ENCODE measurements at places on chromosomes 12 and 14.
A peak's percentile ranks its signal among the peaks of the same experiment; 100 is the strongest.

DNA sequence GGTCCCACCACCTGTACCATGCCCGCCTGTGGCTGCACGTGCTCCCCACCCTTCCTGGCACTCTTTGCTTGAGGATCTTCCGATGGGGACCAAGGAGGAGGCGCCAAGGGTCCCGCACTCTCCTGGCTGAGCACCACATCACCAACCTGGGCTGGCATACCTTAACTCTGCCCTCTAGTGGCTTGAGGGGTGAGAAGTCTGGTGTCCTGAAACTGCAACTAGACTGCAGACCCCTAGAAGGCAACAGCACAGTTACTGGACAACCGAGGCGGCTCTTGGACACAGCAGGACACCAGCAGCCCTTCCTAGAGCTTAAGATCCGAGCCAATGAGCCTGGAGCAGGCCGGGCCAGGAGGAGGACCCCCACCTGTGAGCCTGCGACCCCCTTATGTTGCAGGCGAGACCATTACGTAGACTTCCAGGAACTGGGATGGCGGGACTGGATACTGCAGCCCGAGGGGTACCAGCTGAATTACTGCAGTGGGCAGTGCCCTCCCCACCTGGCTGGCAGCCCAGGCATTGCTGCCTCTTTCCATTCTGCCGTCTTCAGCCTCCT lies 1.1 kb downstream of the INHBE start:
- peak; percentile 78 for DNase-seq

GRCh38 chr12:12229556-12230092 lies 37.2 kb downstream of the LRP6 start:
- no peak for DNase-seq

DNA sequence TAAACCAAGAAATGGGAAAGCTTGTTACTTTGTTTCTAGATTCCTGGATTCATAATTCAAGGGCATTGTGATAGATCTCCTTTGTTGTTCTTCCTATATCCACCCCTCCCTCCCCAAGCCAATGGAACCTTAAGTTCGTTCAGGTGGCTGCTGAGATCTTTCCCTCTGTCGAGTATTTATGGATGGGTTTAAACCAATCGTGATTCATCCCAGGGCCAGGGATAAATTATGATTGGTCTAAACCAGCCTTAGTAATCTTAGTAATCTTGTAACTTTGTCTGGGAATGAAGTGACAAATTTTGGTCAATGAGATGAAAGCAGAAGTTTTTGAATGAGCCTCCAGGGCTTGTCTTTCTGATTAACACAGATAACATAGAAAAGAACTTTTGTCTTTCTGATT lies 56.1 kb upstream of the PCED1B start:
- peak; percentile 22 for DNase-seq

DNA sequence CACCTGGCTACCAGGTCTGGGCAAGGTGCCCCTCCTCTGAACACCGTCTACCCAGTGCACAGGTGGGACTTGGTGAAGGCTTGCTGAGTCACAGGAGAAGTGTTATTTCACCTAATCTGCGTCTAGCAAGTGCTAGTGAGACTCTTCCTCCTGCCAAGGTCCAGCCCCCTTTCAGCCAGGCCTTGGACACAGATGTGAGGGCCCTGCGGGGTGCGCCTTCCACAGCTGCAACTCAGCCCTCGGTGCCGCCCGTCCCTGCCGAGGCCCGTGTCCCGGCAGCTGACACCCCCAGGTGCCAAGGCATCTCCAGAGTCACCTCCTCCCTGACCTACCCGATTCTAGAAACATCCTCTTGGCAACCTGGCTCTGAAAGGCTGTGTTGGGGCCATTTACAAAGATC lies 55.1 kb downstream of the PRIMA1 start:
- no peak for DNase-seq

DNA sequence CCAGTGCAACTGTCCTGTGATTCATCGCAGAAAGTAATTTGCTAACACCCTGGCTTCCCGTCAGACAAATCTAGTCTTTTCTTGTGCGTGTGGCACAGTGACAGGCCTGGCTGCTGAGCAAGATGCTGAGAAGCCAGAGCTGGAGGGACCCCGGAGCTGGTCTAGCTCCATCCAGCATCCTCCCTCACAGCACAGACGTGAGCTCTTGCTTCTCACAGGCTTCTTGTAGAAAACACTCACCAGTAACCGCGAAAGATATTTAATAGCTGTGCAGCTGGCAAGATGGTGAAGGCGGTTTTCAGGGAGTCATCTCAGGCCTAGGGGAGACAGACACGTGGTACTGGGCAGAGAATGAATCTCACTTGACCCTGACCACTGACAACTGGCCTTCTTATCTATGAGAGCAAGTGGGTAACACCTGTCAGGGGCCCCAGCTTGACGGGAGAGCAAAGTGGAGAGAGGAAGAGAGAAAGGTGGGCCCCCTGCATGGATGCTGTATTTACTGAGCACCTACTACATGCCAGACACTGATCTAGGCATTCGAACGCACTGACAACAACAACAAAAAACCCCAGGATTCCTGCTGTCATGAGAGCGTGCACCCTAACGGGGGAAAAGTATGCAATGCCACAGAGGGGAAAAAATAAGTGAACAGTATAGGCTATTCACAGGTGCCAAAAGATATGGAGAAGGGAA lies 63.3 kb downstream of the CCDC88C start:
- no peak for DNase-seq

DNA sequence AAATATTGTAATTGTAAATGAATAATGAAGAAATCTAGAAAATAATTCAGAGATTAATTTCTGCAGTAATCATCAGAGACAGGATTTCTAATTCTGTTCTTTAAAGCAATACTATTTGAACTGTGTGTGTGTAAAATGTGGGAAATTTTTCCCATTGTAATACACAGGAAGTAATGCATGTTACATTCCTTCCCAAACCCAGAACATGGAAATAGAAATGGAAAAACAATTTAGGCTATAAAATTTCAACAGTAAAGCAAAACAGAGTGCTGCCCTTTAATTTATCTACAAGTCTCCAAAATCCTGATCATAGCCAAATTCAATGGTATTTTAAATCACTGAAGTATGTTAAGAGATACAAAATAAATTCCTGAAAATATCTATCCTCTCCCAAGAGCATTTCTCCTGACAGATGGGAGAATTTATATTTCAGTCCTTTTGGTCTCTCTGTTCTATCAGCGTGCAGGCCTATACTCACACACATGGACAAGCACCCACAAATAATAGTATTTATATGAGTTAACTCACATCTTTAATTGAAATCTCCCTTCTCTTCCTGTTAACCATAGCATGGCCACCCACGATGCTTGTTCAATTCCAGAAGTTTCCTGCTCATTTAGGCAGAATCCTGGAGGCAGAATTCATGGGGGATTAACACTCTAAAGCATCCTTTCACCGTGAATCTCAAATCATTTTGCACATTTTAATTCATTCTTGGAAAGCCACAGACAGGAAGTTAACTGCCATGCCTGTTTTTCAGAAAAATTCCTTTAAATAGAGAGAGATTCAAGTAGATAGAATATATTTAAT lies 1465.4 kb upstream of the FLRT2 start:
- DNase-seq = no peak

- DNase-seq = peak; percentile 20
These were observed 40.3 kb downstream of the NELL2 start for GRCh38 chr12:44835641-44836379.

- no peak for DNase-seq
These were observed 147.9 kb upstream of the NCOR2 start for GRCh38 chr12:124715121-124715990.

- no peak for DNase-seq
These were observed 25.1 kb upstream of the SLC8A3 start for GRCh38 chr14:70213721-70214282.

DNA sequence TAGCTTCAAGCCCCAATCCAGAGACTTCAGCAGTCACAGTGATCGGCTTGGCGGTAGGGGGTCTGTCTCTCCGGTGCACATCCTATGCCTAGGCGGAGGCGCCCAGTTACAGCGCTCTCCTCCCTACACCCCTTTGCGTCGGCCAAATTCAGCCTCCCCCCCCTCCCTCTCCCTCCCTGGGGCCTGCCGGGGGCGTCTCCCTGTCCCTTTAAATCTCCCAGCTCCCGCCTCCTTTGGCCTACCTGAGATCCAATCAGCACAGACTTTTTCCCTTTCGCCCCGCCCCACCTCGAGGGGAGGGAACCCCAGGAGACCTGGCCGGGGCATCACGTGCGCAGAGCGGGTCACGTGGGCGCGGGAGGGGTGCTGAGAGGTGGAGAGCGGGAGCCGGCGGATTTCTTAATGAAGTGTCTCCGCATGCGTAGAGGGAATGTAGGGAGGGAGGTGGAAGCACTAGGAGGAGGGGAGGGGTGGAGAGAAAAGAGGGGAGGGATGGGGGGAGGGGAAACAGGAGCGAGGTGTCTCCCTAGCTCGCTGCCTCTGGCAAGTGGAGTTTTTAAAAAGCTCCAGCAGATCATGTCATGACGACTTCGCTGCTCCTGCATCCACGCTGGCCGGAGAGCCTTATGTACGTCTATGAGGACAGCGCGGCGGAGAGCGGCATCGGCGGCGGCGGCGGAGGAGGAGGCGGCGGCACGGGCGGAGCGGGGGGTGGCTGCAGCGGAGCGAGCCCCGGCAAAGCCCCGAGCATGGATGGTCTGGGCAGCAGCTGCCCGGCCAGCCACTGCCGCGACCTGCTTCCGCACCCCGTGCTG lies at the start of gene HOXC13:
Gene HOXC13, plus strand, starts transcription at position 506 of the 815 bp plus-strand sequence. Its CDS starts 76 bp downstream, at position 582.
- DNase-seq = peak; percentile 43

DNA sequence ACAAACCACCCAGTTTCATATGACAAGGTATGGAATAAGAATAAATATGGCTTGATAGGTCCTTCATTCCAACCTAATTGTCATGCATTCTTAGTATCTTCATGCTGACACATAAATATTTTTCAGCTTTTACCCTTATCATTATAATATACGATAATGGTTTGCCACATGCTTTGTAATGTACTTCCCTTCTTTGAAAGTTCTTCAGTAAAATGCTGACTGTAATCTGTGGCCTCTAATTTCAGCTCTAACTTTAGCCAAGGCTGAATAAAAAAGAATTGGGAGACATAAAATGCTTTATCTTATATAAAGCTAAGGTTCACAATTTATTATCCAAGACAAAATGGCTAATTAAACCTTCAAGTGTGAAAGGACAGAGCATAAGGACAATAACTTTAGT lies 2.6 kb upstream of the MAP4K5 start:
- no peak for DNase-seq

Data from activated CD4-positive, alpha-beta T cell treated with anti-CD3 and anti-CD28 coated beads, Interleukin-10, Interleukin-2, amounts not matched to agents 100 ng/mL and 50 ng/mL, durations not matched to agents 16 hours and 8 hours (primary cell).